ENCODE measurements at places on chromosomes 7 and 10.

DNA sequence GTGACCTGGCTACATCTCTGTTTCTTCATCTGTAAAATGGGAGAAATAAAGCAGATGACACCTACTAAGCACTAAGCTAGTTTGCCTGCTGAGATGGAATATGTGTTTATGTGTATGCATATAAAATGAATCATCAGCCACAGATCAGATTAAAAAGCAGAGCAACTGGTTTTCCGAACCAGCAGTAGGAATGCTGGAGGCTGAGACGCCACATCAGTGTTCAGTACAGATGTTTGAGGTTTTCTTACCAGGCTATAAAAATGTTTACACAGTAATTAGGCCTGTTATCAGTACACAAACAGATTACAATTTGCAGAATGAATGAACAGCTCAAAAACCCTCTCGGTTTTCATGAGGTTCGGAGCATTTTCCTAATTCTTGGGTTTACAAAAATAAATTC, 85.8 kb downstream of the CALN1 start:
- no peak for DNase-seq

DNA sequence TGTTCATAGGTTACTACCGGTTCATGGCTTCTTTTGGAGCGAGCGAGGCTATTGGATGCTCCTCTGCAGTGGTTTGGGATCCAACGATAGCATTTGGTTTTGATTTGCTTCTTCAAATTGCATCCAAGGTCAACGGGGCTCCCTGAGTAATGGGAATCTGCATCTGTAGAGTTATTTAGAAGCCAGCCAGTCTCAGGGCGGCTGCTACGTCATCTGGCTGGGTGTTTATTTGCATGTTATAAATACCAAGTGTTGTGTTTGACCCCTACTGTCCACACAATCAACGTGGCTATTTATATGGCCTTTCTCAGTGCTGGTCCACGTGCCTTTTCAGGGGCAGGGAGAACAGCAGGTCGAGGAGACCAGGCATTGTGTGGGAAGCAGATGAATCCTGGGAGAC, 137.7 kb downstream of the PRPF18 start:
- no peak for DNase-seq

DNA sequence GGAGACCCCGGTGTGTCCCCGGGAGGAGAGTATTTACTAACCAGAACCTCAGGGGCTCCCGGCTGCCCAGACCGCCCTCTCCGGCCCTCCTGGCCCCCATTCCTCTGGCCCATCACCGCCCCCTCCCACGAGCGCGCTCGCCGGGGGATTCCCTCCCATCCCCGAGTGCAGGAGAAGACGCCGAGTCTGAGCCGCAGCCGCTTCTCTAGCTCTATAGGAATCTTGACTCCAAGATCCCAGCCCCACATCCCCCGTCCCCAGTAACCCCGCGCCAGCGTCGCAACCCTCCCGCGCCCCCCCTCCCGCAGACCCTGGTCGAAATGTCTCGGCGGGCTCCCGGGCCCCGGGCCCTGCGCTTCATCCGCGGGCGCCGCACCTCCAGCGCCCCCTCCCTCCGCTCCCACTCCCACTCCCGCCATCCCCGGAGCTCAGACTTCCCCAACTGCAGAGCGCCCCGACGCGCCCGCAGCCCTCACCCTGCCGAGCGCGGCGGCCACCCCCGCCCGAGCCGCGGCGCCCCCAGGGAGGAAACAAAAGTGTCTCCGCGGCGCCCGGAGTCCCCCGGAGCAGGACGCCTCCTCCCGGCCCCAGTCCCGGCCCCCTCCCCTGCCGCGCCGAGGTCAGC, 541 bp downstream of the ELMO1 start:
- no peak for DNase-seq

- DNase-seq, result no peak
Observed at GRCh38 chr7:105189859-105190492, 176.0 kb downstream of the KMT2E start.

DNA sequence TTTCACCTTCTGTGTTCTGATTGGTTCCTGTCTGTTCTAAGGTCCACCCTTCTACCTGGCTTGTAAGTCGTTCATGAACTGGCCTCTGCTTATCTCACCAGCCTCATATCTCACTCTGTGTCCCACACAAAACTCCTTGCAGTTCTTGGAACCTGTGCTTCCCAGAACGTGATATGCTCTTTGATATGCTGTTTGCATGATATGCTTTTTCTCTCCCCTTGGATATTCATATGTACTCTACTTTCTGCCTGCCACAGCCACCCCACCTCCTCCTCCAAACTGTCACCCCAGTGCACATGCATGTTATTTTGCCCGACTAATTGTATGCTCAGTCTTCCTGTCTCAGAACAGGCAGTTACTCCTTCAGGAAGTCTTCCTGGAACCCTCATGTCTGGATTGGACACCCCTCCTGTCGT, 1.9 kb upstream of the ITPRIP start:
- DNase-seq, result no peak

DNA sequence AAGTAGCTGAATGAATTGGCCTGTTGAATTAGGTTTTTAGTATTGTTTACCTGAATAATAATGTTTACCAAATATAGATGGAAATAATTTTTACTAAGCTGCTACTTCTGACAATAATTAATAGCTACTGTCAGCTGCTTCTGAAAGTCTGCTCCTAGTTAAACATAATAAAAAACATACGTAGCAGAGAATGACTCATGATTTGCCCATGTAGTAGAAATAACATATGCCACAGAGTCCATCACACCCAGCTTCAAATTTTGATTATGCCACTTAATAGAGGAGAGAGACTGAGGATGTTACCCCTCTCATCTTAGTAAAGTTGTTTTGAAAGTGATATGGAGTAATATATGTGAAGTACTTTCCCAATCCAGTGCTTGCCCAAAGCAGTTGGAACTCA, 57.6 kb upstream of the MDFIC start:
- DNase-seq, result no peak
